Spinal cord (tissue), 10 donors: ENCODE measurements at places on chromosomes 12 and 14.
A peak's percentile ranks its signal among the peaks of the same experiment; 100 is the strongest.

GRCh38 chr12:96408993-96409392 lies 8.8 kb upstream of the CDK17 start:
- no peak for DNase-seq

- peak; percentile 84 for DNase-seq
Observed at GRCh38 chr12:52980650-52981423, 25.4 kb upstream of the EIF4B start.

GRCh38 chr12:1855241-1855640 lies 34.9 kb downstream of the LRTM2 start:
- DNase-seq = no peak

DNA sequence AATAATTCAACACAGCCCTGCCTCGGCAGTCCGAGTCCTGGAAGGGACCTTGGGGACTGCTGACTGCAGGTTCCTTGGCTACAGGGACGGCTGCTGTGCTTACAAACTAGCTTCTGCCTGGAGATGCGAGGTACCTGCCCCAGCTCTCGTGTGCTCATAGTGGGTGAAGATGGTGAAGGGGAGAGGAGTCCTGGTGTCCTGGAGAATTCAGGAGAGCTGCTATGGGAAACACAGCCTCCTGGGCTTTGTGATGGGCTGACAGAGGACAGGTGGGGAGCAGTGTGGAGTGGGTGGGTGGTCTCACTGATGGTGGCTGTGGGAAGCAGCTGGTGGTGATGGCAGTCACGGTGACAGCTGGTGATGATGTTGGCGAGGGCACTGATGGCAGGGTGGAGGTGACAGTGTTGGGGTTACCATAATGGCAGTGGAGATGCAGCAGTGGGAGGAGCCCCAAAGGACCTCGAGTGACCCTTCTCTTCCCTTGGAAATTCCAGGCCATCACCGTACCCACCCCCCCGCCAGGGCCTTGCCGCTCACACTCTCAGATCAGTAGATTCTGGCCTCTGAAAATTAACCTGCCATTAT lies 32.8 kb downstream of the HVCN1 start:
- DNase-seq = no peak

- peak; percentile 54 for DNase-seq
Observed at GRCh38 chr12:48004053-48004941, at the start of gene COL2A1. TSS of gene COL2A1 (minus strand) at chr12:48004476. CDS start at chr12:48004321, 155 bp downstream.

DNA sequence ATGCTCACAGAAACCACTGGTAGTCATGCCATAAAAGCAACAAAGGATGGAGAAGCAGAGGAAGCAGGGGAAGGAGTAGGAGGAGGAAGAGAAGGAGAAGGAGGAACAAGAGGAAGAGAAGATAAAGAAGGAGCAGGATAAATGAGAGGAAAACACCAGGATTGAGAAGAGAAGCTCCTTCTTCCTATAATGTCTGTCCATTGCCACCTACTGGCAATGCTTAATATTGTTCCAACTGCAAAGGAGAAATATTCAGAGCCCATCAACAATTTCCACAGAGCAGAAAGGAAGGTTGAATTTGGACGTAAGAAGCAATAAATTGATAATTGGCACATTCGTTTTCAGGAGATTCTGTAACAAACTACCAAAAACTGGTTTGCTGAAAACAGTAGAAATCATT lies 898.4 kb downstream of the SLC16A7 start:
- DNase-seq = peak; percentile 45

DNA sequence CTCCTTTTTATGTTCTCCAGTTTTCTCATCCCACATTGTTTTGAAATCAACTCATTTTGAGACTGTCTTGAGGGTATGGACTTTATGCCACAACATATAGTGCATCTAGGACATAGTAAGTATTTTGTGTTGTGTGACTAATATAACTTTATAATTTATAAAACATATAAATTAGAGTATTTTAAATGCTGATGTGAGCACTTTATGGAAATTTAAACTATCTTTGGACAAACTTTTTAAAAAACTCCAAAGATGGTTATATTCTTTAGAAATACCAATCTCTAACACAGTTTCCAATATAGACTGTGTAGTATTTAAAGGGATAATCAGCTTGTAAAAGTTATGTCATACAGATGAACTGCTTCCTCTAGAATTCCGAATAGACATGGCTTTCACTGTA lies 87.4 kb downstream of the LRIG3 start:
- no peak for DNase-seq

DNA sequence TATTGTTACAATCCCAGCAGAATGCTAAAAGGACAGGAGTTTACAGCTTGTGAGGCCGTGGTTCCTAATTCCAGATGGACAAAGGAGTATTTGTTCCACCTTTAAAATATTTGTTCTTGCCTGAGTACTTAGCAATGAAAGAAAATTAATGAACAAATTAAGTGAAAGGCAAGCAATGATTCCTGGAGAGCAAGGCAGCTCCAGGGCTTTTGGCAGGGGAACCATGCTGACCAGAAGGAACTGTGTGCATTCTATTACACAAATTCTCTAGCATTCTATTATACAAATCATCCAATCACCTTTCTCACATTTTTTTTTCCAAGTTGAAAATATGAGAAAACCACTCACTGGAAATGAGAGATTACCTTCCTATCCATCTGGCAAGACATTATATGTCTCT lies 1.8 kb upstream of the BMAL2 start:
- DNase-seq = peak; percentile 37

DNA sequence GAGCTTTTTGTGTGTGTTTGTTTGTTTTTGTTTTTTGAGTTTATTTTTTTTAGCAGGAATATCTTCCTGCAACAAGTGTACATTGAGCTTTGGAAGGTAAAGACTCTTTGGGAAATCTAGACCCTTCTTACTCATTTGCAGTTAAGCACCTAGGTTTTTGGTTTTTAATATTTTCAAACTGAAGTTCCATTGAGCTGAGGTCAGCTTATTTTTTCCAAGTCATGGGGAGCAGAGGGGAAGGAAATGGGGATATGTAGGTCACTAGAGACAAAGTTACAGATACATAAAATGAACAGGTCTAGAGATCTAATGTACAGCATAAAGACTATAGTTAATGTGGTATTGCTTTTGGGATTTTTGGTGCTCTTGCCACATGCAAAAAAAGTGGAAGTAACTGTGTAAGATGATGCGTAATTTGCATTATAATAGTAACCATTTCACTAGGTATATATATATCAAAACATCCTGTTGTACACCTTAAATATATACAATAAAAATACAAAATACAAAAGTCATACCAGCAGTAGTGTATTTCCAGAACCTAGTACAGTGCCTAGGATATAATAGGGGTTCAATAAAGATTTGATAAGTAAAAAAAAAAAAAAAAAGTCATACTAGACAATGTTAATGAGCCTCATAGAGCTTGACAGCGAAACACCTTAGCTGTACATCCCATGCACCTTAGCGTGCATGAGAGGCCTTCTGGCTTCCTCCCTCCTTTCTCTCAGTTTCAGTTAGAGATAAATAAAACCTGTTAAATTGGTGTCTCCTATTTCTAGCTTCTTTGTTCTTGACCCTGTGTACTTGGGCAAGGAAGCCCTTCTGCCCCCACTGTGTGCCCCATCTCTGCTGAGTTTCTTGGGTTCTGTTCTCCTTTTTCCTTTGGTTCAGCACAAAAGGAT lies 22.7 kb downstream of the CGRRF1 start:
- DNase-seq = no peak

GRCh38 chr14:84090837-84091236 lies 1439.1 kb upstream of the FLRT2 start:
- DNase-seq = no peak

GRCh38 chr14:92737206-92737605 lies 11.2 kb downstream of the LGMN start:
- no peak for DNase-seq

- no peak for DNase-seq
Observed at GRCh38 chr14:83607682-83608081, 1922.3 kb upstream of the FLRT2 start.

DNA sequence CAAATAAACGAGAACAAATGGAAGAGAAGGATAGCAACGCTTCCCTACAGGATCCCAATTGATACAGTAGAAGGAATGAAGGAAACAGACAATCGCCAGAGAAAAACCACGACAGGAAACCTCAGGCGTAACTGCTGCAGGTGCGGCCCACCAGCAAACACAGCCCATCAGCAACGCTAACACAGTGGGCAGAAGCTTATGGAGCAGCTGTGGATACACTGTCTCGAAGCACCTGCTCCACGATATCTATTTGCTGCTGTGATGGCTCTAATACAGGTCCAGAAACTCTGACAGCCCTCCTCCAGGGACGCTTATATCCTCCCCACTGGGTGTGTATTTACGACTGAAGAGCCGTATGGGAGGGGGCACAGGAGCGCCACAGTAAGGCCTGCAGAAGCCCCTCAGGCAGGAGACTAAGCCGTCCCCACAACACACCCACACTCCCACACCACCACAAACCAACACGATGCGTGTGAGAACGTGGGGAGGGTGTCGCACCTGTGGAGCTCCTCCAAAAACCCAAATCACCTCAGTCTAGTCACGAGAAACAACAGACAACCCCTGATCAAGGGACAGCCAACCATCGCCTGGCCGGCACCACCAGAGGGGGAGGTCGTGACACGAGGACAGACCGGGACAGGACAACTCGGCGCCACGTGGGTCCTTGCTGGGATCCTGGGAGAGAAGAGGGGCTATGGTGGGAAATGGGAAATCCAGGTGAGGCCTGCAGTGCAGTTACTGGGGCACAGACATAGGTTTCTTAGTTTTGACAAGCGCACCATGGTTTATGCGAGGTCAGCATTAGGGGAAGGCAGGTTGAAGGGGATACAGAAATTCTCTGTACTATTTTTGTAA lies 24.0 kb downstream of the POLE start:
- DNase-seq = no peak

DNA sequence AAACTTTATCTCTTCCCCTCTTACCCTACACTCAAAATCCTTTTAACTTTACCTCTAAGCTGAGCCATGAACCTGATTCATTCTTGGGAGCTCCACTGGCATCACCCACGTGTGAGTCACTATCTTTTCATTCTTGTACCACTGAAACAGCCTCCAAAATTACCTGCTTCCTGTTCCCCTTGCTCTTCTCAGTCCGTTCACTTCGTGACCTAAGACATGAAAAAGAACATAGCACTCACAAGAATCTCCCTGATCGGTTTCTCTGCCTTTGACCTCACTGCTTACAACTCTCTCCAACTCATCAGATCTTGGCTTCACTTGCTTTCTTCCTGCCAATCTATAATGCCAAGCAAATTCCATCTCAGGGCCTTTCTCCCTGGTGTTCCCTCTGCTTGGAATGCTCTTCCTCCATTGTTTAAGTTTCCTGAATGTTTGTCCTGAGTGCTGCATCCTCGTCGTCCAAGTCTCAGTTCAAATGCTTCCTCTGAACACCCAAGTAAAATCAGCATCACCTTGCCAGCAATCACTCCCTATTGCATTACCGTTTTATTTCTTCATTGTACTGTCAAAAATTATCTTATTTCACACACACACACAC lies 9.2 kb downstream of the GLIPR1 start:
- no peak for DNase-seq
